ENCODE measurements at places on chromosomes 3 and 15.

DNA sequence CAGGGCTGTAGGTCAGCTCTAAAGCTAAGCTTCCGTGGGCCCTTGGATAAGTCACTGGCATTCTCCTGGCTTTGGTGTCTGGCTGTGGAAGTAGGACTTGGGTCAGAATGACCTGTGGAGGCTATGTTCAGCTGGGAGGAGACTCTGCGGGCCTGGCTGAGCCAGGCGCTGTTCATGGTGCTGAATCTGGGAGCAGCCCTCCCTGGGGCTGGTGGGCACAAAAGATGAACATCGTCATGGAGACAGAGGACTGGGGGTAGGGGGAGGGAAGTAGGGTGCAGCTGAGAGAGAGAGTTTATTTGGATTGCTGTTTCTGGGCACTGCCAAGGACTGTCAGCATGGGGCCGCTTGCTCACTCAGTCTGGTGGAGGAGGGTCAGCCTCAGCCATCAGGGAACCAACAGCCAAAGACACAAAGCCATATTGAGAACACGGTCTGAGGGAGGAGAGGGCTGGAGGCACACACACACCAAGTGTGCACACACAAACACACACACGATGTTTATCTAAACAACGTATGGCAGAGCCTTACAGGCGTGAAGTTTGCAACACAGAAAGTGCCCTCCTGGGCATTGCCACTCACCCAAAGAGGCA, 120.7 kb upstream of the LINGO1 start:
- no peak for DNase-seq

- DNase-seq: no peak
Observed at GRCh38 chr15:98582900-98583554, 65.3 kb upstream of the IGF1R start.

GRCh38 chr3:8254489-8254888, 247.1 kb upstream of the LMCD1 start:
- DNase-seq: no peak

GRCh38 chr3:134427400-134428111, 53.3 kb upstream of the AMOTL2 start:
- DNase-seq: no peak

- no peak for DNase-seq
Observed at GRCh38 chr3:28198161-28198560, 43.3 kb upstream of the CMC1 start.

DNA sequence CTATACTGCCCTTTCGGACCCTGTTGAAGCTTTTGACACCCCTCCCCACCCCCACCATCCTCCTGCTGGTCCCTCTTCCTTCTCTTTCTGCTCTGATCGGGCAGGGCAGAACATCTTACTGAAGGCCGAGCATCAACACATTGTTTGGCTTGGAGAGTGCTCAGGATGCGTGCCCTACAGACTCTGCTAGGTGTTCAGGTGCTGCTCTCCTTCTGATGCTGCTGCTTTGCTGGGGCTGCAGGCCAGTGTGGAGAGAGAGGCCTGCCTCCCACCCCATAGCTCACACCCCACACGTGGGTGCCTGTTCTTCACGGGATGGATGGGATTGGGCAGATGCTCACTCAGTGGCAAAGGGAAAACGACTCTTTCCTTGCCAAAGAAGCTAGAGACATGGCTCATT, 89.8 kb upstream of the ONECUT1 start:
- DNase-seq: no peak

- no peak for DNase-seq
Observed at GRCh38 chr3:168552251-168552650, 456.5 kb upstream of the GOLIM4 start.

- DNase-seq: no peak
Observed at GRCh38 chr15:72163719-72164118, 33.9 kb downstream of the GRAMD2A start.

DNA sequence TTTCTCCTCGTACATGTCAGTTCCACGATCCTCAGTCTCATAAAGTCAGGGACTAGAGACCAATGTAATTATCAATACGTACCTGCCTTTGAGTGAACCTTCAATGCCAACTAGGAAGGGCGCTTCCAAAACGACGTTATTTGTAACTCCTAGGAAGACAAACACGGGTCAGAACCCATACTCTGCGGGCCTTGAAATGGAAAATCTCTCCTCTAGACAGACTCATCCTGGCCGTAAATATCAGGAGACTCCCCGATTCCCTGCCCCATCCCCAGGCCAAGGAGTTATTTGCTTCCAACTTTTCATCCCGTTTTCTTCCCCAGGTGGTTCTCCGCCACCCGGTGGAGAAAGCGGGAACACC, 578 bp downstream of the OIP5 start:
- no peak for DNase-seq

GRCh38 chr3:178439504-178439903, 96.7 kb upstream of the KCNMB2 start:
- no peak for DNase-seq

All from stimulated activated CD4-positive, alpha-beta T cell treated with anti-CD3 and anti-CD28 coated beads, Interleukin-1b, Interleukin-23, amount 100 ng/mL, for 1 hour (primary cell).